ENCODE measurements at places on chromosomes 3 and 15. TPM values are rescaled to one million over a fixed set of nuclear protein-coding genes. Genes with fewer than 3 reads are reported as not detected.

GRCh38 chr3:184497804-184498203 is 63.8 kb upstream of the EPHB3 start:
- H3K4me1 ChIP-seq = no peaks in the 10 kb centered on the region
- H3K27ac ChIP-seq = no peak overlapping the region
- DNase-seq = no peak
- no peaks in the 10 kb centered on the region for H3K36me3 ChIP-seq
- no peaks in the 10 kb centered on the region for H3K27me3 ChIP-seq

GRCh38 chr3:85312331-85312730 is 353.5 kb downstream of the CADM2 start:
- H3K27ac ChIP-seq = no peak overlapping the region
- no peak for DNase-seq
- H3K27me3 ChIP-seq = no peaks in the 10 kb centered on the region
- H3K4me1 ChIP-seq = no peaks in the 10 kb centered on the region
- H3K36me3 ChIP-seq = no peaks in the 10 kb centered on the region

DNA sequence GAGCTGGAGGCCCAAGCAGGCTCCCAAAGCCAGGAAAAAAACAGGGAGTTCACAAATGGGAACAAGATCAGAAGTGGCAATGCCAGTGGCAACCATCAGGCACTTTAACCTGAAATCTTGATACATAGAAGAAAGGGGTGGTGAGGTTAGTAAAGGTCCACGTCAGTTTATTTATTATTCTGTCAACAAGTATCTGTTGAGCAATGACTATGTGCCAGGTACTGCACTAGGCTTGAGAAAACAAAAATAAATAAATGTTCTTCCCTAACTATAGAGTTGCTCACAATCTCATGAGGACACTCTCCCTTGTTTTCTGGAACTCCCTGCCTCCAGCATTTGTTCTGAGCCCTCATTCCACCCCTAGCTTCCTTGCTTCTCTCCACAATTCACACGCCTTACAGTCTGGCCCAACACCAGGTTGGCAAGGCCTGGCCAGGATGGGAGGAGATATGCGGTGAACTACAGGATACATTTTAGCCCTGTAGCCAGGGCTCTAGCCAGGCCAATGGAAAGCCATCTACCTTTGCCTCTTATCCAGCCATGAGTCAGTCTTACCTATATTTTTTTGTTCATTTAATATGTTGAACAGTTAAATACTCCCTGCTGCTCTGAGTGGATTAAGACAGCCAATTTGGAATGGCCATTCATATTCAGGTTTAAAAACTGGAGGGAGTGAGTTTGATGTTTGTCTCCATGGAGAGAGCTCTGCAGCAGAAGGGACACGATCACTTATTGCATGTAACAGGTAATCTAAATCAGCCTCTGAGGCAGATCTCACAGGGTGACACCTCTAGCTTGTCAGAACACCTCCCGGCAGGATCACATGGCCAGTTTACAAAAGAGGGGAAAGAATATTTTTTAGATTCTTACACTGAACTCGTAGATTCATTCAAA is 161.9 kb upstream of the ATP11B start:
- H3K36me3 ChIP-seq = no peaks in the 10 kb centered on the region
- no peak overlapping the region for H3K27ac ChIP-seq
- no peak for DNase-seq
- H3K4me1 ChIP-seq = peaks cover 9% of the 10 kb centered on the region
- H3K27me3 ChIP-seq = no peaks in the 10 kb centered on the region
- H3K4me3 ChIP-seq = no peak overlapping the region

DNA sequence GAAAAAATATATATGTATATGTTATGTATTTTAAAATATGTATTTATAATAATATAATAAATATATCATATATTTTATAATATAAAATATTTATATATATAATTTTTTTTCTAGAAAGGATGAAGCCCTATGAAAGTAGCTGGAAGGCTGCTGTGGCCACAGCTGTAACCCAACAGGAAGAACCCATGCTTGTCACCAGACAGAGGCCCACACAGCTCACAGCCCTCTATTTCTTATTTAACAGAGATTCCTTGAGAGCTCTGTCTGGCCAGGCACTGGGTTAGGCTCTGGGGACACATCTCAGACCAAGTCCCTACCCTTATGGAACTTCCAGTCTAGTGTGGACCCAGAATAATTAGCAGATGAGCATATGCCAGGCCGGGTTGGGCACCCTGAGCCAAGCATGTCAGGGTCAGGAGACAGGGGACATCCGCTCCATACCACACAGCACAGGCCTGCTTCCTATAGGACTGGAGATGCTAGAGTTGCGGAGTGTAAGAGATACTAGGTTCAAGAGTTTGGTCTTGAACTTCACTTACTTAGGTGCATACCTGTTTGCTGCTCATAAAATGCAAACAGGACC is 20.5 kb downstream of the MGLL start:
- no peak overlapping the region for H3K27ac ChIP-seq
- no peaks in the 10 kb centered on the region for H3K36me3 ChIP-seq
- no peak overlapping the region for H3K4me3 ChIP-seq
- no peak for DNase-seq
- no peaks in the 10 kb centered on the region for H3K4me1 ChIP-seq
- no peaks in the 10 kb centered on the region for H3K27me3 ChIP-seq

GRCh38 chr3:48561045-48561736 is 2.4 kb downstream of the UCN2 start:
- H3K27me3 ChIP-seq = no peaks in the 10 kb centered on the region
- no peak overlapping the region for H3K27ac ChIP-seq

DNA sequence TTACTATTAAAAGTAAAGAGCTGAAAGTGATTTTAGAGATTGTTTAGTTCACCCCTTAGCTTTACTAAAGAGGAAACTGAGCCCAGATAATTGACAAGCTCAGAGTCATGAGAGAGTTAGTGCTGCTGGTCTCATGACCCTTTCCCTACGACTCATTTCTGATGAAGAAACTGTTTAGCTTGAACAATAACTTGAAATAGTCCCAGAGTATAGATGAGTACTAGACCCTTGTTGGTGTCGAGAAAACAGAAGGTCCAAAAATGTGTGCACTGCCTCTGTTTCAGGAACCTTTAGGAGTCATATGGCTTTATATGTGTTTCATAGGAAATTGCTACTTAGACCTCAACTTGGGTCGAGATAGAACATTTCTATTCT is 58.2 kb downstream of the IL16 start:
- H3K4me3 ChIP-seq = no peak overlapping the region
- no peaks in the 10 kb centered on the region for H3K27me3 ChIP-seq
- no peaks in the 10 kb centered on the region for H3K4me1 ChIP-seq
- no peaks in the 10 kb centered on the region for H3K36me3 ChIP-seq
- H3K27ac ChIP-seq = no peak overlapping the region
- no peak for DNase-seq

DNA sequence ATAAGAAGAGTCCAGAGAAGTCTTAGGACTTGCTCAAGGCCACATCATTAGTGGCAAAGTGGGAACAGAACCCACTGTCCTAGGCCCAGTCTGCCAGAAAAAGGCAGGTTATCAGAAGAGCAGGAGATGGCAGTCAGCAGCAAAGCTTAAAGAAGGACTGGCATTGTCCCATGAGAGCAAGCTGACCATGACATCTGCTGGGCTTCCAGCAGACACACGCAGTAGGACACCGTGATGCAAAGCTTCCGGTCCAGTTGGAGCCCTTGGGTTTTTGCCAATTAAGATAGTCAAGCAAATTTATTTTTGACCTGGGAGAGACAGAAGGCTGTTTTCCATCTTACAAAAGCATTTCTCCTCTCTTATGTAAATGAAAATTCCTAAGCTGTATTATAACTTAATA is 42.1 kb downstream of the ZBTB38 start:
- H3K4me1 ChIP-seq = peaks cover 93% of the 10 kb centered on the region
- H3K4me3 ChIP-seq = no peak overlapping the region
- H3K36me3 ChIP-seq = peaks cover 1% of the 10 kb centered on the region
- peak overlapping the region; percentile 84 for H3K27ac ChIP-seq
- DNase-seq = peak; percentile 60

- peaks cover 20% of the 10 kb centered on the region for H3K4me1 ChIP-seq
- no peak overlapping the region for H3K27ac ChIP-seq
- peaks cover 3% of the 10 kb centered on the region for H3K36me3 ChIP-seq
- no peaks in the 10 kb centered on the region for H3K27me3 ChIP-seq
Observed at GRCh38 chr15:42283671-42284070, 10.4 kb upstream of the TMEM87A start.

DNA sequence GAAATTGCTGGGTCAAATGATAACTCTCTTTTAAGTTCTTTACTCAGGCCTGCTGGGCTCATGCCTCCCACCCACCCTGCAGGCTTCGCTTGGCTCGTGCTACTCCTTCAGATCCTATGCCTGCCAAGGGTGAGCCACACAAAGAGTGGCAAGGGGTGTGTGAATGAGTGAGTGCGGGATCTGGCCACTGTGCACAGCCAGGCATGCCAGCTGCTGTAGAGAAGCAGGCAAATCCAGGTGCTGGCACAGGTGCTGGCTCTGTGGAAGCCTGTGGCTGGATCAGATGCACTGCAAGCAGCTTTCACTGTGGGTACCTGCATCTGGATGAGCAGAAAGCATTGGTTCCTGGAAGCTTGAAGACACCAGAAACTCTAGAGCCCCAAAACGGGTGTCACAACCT is 1055.7 kb upstream of the EPHA6 start:
- no peak overlapping the region for H3K4me3 ChIP-seq
- H3K27me3 ChIP-seq = no peaks in the 10 kb centered on the region
- H3K27ac ChIP-seq = no peak overlapping the region

DNA sequence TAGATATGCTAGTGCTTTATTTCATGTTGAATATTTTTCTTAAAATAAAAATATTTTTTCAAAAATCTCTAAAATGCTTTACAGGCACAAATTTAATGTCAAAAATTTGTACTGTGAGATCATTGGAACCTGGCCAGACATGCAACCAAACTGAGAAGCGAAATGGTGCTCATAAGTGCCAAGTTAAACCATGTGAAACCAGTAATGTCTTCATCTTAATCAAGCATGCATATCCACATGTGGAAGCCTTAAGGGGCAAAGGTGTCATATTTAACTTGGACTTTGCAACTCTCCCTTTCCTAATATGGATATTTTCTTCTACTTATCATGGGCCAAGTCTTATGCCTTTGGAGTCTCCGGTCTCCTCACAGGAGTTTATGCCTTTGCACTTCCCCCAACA is 208.9 kb upstream of the COL8A1 start:
- no peaks in the 10 kb centered on the region for H3K27me3 ChIP-seq
- no peak overlapping the region for H3K4me3 ChIP-seq
- H3K36me3 ChIP-seq = no peaks in the 10 kb centered on the region
- no peak overlapping the region for H3K27ac ChIP-seq
- no peak for DNase-seq

GRCh38 chr3:28577941-28578500 is 229.4 kb upstream of the AZI2 start:
- no peaks in the 10 kb centered on the region for H3K36me3 ChIP-seq
- H3K27ac ChIP-seq = no peak overlapping the region
- H3K4me1 ChIP-seq = peaks cover 20% of the 10 kb centered on the region
- H3K27me3 ChIP-seq = no peaks in the 10 kb centered on the region
- H3K4me3 ChIP-seq = no peak overlapping the region

DNA sequence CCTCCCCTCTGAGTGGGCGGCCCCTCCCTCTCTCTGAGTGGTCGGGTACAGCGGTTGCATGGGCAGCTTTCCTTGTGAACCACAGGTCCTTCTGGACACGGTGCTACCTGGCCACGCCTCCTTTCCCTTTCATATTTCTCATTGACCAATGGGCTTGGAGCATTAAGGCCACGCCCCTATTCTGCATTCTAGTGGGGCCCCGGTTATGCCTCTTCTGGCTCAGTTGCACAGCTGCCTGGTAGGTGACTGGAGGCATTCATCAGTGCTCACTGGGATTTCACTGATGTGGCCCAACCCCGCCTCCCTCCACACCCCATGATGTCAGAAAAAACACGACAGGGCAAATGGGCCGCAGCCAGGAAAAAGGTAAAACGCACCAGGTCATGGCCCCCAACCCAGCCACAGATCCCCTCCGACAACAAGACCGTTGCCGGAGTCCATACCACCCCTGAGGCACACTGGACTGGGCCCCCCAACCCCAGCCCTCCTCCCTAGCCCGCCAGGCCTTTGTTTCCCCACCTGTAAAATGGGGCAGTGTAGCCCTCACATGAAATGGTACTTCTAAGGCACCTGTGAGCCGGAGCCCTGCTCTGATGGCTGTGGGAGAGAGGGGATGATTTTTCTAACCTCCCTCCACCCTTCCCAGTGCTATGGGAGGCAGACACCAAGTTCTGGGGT is 26.3 kb downstream of the NGRN start:
- peak; percentile 82 for DNase-seq
- no peak overlapping the region for H3K27ac ChIP-seq
- no peaks in the 10 kb centered on the region for H3K27me3 ChIP-seq
- H3K4me1 ChIP-seq = peaks cover 39% of the 10 kb centered on the region
- no peak overlapping the region for H3K4me3 ChIP-seq

DNA sequence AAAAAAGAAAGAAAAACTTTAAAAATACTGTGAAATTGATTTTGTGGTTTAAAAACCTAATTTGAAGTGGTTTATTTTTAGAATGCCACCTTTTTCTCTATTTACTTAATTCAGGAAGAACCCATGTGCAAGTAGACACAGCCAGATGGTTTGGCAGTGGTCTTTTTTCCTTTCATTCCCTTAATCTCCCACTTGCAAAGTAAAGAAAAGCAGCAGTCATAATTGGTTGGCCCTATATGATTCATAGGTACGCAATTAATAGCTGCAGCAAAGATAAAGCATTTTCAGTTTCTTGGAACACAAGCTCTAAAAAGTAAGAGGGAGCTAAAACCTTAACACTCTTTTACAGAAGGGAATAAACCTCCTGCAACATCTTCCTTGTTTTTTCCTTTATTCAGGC is 115.3 kb downstream of the MECOM start:
- no peaks in the 10 kb centered on the region for H3K27me3 ChIP-seq
- H3K27ac ChIP-seq = no peak overlapping the region
- H3K36me3 ChIP-seq = no peaks in the 10 kb centered on the region
- no peak overlapping the region for H3K4me3 ChIP-seq
- H3K4me1 ChIP-seq = peaks cover 6% of the 10 kb centered on the region
- no peak for DNase-seq

GRCh38 chr15:64779024-64779423 is 3.6 kb upstream of the RBPMS2 start:
- H3K4me1 ChIP-seq = peaks cover 15% of the 10 kb centered on the region
- no peaks in the 10 kb centered on the region for H3K27me3 ChIP-seq
- no peak overlapping the region for H3K27ac ChIP-seq
- no peaks in the 10 kb centered on the region for H3K36me3 ChIP-seq
- no peak for DNase-seq

- no peaks in the 10 kb centered on the region for H3K4me1 ChIP-seq
- H3K27me3 ChIP-seq = no peaks in the 10 kb centered on the region
- H3K27ac ChIP-seq = no peak overlapping the region
- H3K4me3 ChIP-seq = no peak overlapping the region
- DNase-seq = no peak
- no peaks in the 10 kb centered on the region for H3K36me3 ChIP-seq
Observed at GRCh38 chr15:25737218-25737643, 125.9 kb downstream of the ATP10A start.

GRCh38 chr3:49856181-49857005 is at the start of gene TRAIP:
Gene TRAIP (minus strand): TSS chr3:49856564. CDS start chr3:49856453, 111 bp downstream.
- H3K27me3 ChIP-seq = no peaks in the 10 kb centered on the region
- DNase-seq = peak; percentile 96
- H3K4me3 ChIP-seq = peak within 1 kb of the TSS; percentile 31

LYZL4 gene
- total RNA-seq = not detected

GHSR gene
- total RNA-seq = not detected

ADCY5 gene
- 10.6 TPM for total RNA-seq

ALDH1L1 gene
- 65.3 TPM for total RNA-seq

COMMD2 gene
- total RNA-seq = 8.2 TPM

Data from body of pancreas (tissue), 4 donors.